Islet precursor cell (in vitro differentiated cells): ENCODE measurements at places on chromosomes 11 and 22.

DNA sequence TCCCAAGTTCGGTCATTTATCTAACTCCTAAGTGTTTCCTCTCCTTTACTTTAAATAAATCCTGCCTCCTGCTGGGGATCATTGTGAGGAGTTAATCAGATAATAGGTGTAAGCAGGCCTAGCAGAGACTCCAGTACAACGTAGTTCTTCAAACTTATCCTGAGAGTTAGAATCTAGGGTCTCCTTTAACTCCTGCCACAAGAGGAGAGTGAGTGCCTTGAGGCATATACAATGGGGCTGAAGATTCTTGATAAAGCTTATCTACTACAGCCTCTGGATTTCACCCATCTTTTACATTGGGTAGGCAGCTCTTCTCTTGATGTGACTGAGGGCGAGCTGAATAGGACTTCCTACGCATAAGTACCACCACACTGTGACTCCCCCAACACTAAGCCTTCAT is 3.1 kb upstream of the GALNT18 start:
- no peak for DNase-seq

DNA sequence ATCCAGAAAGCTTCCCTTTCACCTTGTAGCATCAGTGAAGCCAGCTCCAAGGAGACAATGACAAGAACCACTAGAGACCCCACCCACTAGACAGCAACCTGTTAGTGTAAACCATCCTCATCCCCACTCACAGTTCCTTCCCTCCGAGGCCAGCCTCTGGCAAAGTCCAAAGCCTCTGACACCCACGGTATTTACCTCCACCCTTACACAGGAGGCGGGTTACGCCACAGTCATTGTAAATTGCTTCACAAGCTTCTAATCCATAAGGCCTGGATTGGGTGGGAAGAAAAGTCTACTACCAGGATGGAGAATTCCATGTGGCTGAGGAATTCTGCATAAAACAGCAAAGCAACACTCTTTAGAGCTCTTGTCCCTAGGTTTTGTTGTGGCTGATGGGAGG is 287.4 kb downstream of the BUD13 start:
- no peak for DNase-seq

- DNase-seq: no peak
Observed at GRCh38 chr22:17973217-17973616, 51.1 kb downstream of the MICAL3 start.

DNA sequence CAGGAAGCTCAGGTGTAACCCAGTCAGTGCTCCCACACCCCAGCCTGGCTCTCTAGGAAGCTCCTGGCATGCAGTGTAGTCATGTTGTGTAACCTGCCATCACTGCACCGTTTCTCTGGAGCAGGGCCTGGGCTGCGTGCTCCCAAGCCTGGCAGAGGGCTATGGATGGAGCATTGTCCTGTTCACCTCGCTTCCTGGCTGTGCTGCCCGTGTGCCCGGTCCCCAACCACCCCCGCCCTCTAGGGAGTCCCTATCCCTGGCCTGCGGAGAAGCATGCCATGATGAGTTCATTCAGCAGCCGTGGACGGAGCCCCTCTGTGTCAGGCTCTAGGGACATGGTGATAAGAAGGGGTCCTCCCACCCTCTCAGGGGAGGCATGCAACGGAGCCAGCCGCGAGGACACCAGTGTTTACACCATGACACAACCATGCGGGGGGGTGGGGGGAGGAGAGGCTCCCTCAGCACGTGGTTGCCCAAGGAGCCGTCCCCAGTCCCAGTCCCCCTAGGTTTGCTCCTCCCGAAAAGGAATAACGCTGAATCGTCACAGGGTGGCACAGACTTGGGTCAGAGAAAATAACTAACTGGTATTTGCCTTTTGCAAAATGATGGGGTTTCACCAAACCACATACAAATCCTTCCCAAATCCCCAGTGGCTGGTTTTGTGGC is 73.1 kb downstream of the FBLN1 start:
- DNase-seq: no peak

DNA sequence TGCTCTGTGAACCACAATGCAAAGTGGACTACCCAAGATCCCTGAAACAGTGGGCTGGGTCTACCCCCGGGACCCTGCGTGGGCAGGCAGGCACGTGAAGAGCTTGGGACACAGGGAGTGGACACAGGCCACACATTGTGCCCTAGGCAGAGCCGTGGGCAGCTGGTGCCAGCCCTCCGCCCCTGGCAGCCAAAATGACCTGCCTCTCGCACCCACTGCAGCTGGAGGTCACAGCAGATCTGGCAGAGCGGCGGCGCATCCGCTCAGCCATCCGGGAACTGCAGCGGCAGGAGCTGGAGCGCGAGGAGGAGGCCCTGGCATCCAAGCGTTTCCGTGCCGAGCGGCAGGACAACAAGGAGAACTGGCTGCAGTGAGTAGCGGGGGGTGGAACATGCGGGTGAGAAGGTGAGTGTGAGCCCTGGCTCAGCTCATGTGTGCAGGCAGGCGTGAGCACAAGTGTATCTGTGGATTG is 6.7 kb downstream of the SMTN start:
- no peak for DNase-seq
